A549 treated with ZK216348 at 1 μM for 4 hours (cell line): ENCODE measurements at places on chromosomes 16 and 17. TPM values are rescaled to one million over a fixed set of nuclear protein-coding genes. Genes with fewer than 3 reads are reported as not detected.

Gene HASPIN
- total RNA-seq = 12.3 to 14.9 TPM (median 13.3 TPM) in 5 replicates

Gene OSGIN1
- total RNA-seq = 20.4 to 40.0 TPM (median 24.5 TPM) in 5 replicates

Gene NPIPA7
- total RNA-seq = 6.1 to 13.5 TPM (median 12.3 TPM) in 5 replicates

Gene HOXB4
- total RNA-seq = 0.12 to 0.29 TPM (median 0.16 TPM) in 5 replicates

Gene CLEC3A
- total RNA-seq = not detected in 5 replicates
